Right ventricle myocardium superior (tissue), 1 donor: ENCODE measurements at places on chromosomes 5 and 9. TPM values are rescaled to one million over a fixed set of nuclear protein-coding genes. Genes with fewer than 3 reads are reported as not detected.

Gene NKD2
- total RNA-seq: 2.8 TPM

Gene GABRA6
- total RNA-seq: not detected

Gene ARHGEF39
- total RNA-seq: 0.24 TPM

Gene TIMD4
- not detected for total RNA-seq

DNA sequence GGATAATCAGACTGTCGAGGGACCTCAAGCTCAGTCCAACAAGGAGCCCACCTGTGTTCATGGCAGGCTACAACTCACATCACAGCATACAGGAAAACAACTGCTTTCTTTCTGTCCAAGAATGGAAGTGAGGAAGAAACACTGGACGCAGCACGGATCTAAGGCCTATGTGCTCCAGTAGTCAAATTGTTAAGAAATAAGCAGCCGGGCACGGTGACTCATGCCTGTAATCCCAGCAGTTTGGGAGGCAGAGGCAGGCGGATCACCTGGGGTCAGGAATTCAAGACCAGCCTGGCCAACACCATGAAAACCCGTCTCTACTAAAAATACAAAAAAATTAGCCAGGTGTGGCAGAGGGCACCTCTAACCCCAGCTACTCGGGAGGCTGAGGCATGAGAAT, 427.8 kb downstream of the BNC2 start:
- DNase-seq: no peak
